ENCODE measurements at places on chromosomes 12 and 14.

GRCh38 chr14:63996625-63997220 is 143.9 kb downstream of the SYNE2 start:
- DNase-seq: no peak

GRCh38 chr14:54690887-54691286 is 124.0 kb downstream of the SAMD4A start:
- DNase-seq: no peak

DNA sequence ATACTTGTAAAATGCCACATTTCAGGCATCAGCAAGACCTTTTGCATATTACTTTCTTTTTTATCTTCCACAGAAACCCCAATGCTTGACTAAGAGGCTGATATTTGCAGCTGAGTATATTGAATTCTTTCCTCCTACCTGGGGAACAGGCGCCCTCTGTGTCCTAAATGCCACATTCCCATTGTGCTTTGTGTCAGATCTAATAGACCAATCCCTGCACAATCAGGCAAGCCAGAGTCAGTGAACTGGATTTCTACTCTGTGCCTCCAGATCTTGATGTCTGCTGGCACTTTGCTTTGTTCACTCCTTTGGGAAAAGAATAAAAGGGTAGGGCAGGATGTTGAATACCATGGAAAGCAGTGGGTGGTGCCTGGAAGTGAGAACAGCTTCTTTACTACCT is 22.4 kb upstream of the TAS2R42 start:
- no peak for DNase-seq

- no peak for DNase-seq
These were observed 18.2 kb downstream of the SYNDIG1L start for GRCh38 chr14:74407801-74408154.

GRCh38 chr12:470133-470532 is 10.4 kb downstream of the B4GALNT3 start:
- DNase-seq: no peak
